ENCODE measurements at places on chromosomes 12 and 14. TPM values are rescaled to one million over a fixed set of nuclear protein-coding genes. Genes with fewer than 3 reads are reported as not detected.

DNA sequence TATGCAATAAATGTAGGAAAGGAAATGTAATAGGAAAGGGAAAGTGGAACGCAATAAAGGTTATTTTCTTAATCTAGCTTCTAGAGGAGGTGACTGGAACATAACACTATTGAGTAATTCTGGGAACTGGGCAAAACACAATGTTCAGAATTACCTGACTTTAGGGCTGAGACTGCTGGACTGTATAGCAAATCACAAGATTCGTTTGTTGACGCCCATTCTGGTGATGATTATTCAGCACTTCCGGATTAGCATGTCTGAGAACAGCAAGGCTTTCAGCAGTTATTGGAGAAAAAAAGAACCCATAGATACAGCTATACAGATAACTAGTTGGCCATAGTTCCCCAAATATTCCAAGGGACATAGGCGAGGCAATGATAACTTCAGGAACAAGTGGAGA is 2.3 kb upstream of the KLRD1 start:
- no peak for DNase-seq

The GOLGA5 gene
- 19.2 TPM for total RNA-seq

The SSTR1 gene
- 3.2 TPM for total RNA-seq

The OR4E2 gene
- total RNA-seq, result not detected

DNA sequence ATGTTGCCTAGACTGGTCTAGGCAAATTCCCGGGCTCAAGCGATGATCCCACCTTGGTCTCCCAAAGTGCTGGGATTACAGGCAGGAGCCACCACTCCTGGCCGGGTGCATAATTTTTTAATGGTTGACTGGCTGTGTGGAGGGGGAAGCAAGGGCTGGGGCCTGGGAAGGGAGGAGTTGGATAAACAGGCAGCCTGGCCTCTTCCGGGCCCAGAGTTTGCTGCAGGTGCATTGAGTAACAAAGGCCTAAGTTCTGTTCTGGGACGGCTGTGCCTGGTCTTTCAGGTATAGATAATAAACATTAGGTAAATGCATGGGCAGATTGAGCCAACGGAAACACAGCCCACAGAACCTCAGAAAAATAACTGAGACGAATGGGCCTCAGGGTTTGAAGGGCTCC is 191.3 kb upstream of the TBX3 start:
- no peak for DNase-seq

The STAC3 gene
- 0.84 TPM for total RNA-seq

The IL22 gene
- total RNA-seq, result not detected

DNA sequence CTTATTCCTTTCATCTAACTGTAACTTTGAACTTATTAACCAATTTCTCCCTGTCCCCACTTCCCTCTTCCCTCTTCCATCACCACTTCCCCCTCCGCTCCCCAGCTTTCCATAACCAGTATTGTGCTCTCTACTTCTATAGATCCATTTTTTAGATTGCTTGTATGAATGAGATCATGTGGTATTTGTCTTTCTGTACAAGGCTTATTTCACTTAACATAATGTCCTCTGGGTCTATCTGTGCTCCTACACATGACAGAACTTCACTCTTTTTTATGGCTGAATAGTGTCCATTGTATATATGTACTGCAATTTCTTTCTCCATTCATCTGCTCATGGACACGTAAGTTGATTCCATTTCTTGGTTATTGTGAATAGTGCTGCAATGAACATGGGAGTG is 14.4 kb downstream of the ERP27 start:
- no peak for DNase-seq
